GM23248 (cell line): ENCODE measurements at places on chromosomes 7 and 10. TPM values are rescaled to one million over a fixed set of nuclear protein-coding genes. Genes with fewer than 3 reads are reported as not detected.

Gene RBP4
- total RNA-seq = 1.1 TPM in 1 of 2 replicates, not detected in the other

DNA sequence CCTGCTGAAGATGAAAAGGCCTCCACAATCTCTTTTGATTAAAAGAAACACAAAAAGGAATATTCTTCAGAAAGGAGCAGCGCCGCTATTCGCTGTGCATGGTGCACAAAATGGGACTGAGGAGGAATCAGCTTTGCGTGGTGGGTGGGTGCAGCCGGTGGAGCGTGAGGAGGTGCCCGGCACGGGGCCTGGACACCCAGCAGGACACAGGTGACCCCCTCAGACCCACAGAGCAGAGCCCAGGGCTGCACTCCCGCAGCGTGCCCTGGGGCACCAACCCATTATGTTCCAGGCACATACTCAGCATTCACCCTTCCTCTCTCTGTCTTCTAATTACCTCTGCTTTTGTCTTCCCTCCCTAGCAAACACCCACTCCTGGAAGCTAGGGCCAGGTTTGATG, 238.0 kb upstream of the PPP2R2D start:
- no peak overlapping the region for H3K4me3 ChIP-seq
- H3K4me1 ChIP-seq = no peaks in the 10 kb centered on the region
- no peaks in the 10 kb centered on the region for H3K36me3 ChIP-seq
- no peak overlapping the region for H3K27ac ChIP-seq
- DNase-seq = no peak

- H3K4me1 ChIP-seq = no peaks in the 10 kb centered on the region
- no peaks in the 10 kb centered on the region for H3K27me3 ChIP-seq
These were observed 8.5 kb upstream of the HK1 start for GRCh38 chr10:69269761-69270160.

- H3K27ac ChIP-seq = no peak overlapping the region
- H3K36me3 ChIP-seq = no peaks in the 10 kb centered on the region
- no peaks in the 10 kb centered on the region for H3K27me3 ChIP-seq
- H3K4me1 ChIP-seq = peaks cover 6% of the 10 kb centered on the region
These were observed 59.1 kb downstream of the BPGM start for GRCh38 chr7:134705716-134706115.

- no peak for DNase-seq
- H3K36me3 ChIP-seq = no peaks in the 10 kb centered on the region
- no peaks in the 10 kb centered on the region for H3K4me1 ChIP-seq
These were observed 59.1 kb downstream of the CNTNAP2 start for GRCh38 chr7:146175716-146176115.
